T-cell (primary cell): ENCODE measurements at places on chromosomes 4 and X. TPM values are rescaled to one million over a fixed set of nuclear protein-coding genes. Genes with fewer than 3 reads are reported as not detected.

- H3K4me1 ChIP-seq: no peaks in the 10 kb centered on the region
- no peaks in the 10 kb centered on the region for H3K36me3 ChIP-seq
- no peaks in the 10 kb centered on the region for H3K27me3 ChIP-seq
- no peak overlapping the region for H3K4me3 ChIP-seq
Observed at GRCh38 chrX:96433409-96434077, 251.1 kb upstream of the DIAPH2 start.

- no peaks in the 10 kb centered on the region for H3K36me3 ChIP-seq
- H3K4me3 ChIP-seq: no peak overlapping the region
- DNase-seq: no peak
- no peaks in the 10 kb centered on the region for H3K4me1 ChIP-seq
Observed at GRCh38 chr4:3725936-3726870, 40.0 kb upstream of the ADRA2C start.

GRCh38 chrX:53193093-53193492, 31.9 kb downstream of the KDM5C start:
- no peak overlapping the region for H3K27ac ChIP-seq
- peaks cover 24% of the 10 kb centered on the region for H3K36me3 ChIP-seq
- no peak for DNase-seq

GRCh38 chr4:128861856-128862518, 52.5 kb downstream of the JADE1 start:
- peaks cover 9% of the 10 kb centered on the region for H3K4me1 ChIP-seq
- peaks cover 17% of the 10 kb centered on the region for H3K36me3 ChIP-seq
- no peak for DNase-seq
- H3K4me3 ChIP-seq: no peak overlapping the region

DNA sequence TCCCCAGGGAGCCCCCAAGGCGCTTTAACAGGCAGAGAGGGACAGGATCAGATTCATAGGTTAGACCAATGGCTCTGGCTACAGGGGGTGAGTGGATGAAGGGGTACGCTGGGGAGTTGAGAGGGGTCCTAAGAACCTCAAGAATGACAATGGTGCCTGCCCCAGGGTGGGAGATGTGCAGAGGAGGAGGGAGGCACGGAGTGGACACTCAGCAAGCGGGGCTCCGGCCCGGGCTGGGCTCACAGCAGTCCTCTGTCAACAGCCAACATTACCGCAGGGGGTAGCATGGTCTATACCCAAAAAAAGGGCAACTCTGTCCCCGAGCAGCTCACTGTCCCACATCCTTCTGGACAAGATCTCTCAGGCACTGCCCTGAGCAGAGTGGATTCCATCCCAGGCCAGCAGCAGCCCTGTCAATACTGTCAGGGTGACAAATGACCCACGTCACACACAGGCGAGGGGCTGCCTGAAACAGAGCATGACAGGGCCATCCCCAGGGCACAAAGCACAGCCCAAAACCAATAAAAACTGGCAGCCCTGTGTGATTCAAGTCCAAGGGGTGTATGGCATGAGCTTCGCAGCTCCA, 47.7 kb upstream of the PPP2R2C start:
- no peaks in the 10 kb centered on the region for H3K27me3 ChIP-seq
- H3K4me1 ChIP-seq: no peaks in the 10 kb centered on the region
- no peaks in the 10 kb centered on the region for H3K36me3 ChIP-seq
- no peak overlapping the region for H3K27ac ChIP-seq

DNA sequence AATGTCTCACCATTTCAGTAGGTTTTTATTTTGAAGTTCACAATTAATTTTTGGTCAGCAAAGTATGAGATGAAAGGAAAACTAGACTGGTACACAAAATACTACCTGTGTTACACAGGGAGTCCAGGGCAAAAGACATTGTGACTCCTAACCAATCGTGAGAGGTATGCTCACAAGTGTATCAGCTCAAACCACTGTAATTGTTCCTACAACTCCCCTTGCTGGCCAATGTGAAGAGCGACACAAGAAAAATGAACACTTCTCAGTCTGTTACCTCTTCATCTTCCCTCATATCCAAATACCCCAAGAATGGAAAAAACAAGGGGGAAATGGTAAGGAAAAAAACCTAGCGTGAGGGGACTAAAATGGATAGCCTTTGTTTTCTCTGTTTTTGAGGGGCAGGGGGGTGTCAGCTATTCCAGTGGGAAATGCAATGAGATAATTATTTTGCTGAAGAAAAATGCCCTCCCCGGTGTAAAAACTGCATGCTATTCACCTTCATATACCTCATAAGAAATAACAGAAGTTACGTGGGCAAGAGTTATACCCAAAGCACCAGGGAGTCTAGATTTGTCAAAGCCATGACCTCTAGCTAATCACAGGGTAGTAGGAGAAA, 30.6 kb upstream of the NSUN7 start:
- H3K27ac ChIP-seq: no peak overlapping the region
- peaks cover 2% of the 10 kb centered on the region for H3K4me1 ChIP-seq
- H3K27me3 ChIP-seq: no peaks in the 10 kb centered on the region

- peak overlapping the region; percentile 83 for H3K27ac ChIP-seq
- H3K4me1 ChIP-seq: peaks cover 2% of the 10 kb centered on the region
- H3K4me3 ChIP-seq: no peak overlapping the region
- peak; percentile 35 for DNase-seq
- no peaks in the 10 kb centered on the region for H3K36me3 ChIP-seq
- no peaks in the 10 kb centered on the region for H3K27me3 ChIP-seq
Observed at GRCh38 chrX:79133904-79134303, 10.6 kb upstream of the GPR174 start.

DNA sequence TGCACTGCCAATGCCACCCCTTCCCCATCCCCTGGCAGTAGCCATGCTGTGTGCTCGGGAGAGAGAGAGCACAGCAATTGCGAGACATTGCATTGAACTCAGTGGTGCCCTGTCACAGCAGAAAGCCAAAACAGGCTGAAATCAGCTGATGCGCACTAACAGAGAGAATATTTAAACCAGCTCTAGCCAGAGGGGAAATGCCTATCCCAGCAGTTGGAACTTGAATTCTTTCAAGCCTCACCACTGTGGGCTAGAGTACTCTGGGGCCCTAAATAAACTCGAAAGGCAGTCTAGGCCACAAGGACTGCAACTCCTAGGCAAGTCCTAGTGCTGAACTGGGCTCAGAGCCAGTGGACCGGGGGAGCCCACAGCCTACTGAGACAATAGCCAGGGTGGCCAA, 17.7 kb upstream of the RP2 start:
- H3K36me3 ChIP-seq: no peaks in the 10 kb centered on the region
- H3K27me3 ChIP-seq: no peaks in the 10 kb centered on the region
- no peaks in the 10 kb centered on the region for H3K4me1 ChIP-seq
- H3K27ac ChIP-seq: no peak overlapping the region
- no peak for DNase-seq

DNA sequence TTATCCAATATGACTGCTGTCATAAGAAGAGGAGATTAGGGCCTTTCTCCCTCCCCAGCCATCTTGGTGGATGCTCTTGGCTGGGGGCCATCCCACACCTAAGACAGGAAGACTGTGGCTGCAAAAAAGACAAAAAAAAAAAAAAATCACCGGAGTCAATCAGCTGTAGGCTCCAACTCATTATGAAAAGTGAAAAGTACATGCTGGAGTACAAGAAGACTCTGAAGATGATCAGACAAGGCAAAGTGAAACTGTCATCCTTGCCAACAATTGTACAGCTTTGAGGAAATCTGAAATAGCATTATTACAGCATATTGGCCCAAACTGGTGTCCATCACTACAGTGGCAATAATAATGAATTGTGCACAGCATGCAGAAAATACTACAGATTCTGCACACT, 5.2 kb downstream of the EGFL6 start:
- DNase-seq: no peak
- no peaks in the 10 kb centered on the region for H3K4me1 ChIP-seq
- H3K36me3 ChIP-seq: no peaks in the 10 kb centered on the region
- no peak overlapping the region for H3K27ac ChIP-seq
- H3K4me3 ChIP-seq: no peak overlapping the region

- DNase-seq: no peak
- H3K27ac ChIP-seq: no peak overlapping the region
- peaks cover 51% of the 10 kb centered on the region for H3K36me3 ChIP-seq
- no peak overlapping the region for H3K4me3 ChIP-seq
Observed at GRCh38 chrX:111731351-111731750, 50.4 kb downstream of the ALG13 start.

DNA sequence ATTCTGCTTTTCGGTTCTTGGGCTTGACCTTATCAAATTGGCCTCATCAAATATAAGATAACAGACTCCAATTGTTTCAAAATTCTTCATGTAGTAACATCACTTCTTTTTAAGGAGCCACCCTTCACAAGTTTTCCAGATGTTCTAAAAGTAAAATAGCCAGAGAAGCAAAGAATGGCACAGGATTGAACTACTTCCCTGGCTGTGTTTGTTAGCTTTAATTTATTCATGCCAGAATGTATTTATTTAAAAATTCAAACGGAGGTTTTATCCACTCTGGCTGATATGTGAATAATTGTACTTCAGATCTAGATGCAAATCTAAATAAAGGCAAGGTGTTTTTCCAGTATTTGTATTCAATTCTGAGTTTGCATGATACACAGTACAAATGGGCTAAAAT, 581.3 kb upstream of the TENM3 start:
- no peaks in the 10 kb centered on the region for H3K27me3 ChIP-seq
- no peaks in the 10 kb centered on the region for H3K4me1 ChIP-seq
- no peaks in the 10 kb centered on the region for H3K36me3 ChIP-seq

DNA sequence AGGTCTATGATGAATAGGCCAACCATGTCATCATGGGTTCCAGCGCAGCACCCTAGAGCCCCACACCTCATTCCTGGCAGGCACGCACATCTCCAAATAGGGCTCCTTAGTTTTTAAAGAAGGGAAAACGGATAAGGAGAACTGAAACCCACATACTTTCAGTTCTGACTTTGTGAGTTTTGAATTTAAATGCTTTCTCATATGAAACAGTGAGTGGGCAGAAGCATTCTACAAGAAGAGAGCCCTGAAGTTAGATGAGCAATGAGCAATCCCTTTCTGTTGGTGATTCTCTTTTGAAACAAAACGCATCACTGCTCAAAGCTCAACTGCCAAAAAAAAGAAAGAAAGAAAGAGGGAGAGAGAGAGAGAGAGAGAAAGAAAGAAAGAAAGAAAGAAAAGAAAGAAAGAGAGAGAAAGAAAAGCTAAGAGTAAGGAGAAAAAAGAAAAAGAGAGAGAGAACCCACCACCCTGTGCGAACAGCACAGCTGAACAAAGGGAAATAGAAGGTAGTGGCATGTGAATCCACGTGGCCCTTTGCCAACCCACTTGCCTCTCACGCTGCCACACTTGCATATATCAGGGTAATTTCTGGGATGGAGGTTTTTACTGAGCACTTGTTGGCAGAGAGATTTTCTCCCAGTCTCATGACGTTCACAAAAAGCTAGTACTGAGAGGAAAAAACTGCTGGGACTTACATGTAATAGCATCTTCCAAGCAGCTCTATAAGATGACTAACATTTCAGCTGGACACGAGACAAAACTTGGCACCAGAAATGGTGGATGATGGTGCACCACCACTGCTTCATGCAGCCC, 31.0 kb downstream of the TMSB4X start:
- no peaks in the 10 kb centered on the region for H3K36me3 ChIP-seq
- H3K27me3 ChIP-seq: no peaks in the 10 kb centered on the region
- peaks cover 33% of the 10 kb centered on the region for H3K4me1 ChIP-seq
- DNase-seq: peak; percentile 38

DNA sequence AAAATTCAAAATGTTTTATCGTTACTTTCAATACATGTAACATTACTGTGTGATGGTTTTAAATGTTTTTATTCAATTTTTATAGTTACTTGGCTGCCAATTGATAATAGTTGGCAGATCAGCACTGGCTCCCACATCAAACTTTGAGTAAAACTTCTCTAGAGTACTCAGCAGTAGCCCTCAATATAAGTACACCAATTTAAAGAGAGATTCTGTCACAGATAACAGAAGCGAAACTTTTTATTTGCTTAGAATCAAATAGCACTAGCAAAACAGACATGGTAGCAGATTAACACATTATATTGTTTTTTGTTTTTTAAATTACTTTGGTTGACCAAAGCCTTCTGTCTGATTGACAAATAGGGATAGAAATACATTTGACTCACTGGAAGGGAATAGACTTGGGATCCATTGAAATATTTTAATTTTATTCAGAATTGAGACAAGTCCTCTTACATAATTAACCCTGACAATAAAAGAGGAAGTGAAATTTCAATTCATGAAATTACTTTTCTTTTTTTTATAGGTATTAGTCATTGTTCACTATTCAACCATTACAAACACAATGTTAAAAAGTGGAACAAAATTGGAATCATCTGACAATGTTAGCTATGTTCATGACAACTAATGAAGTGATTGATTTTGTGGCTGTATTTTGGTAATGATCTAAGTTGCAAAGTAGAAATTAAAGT, 554.9 kb downstream of the KLHL4 start:
- H3K27me3 ChIP-seq: no peaks in the 10 kb centered on the region
- no peak for DNase-seq
- no peak overlapping the region for H3K27ac ChIP-seq

DNA sequence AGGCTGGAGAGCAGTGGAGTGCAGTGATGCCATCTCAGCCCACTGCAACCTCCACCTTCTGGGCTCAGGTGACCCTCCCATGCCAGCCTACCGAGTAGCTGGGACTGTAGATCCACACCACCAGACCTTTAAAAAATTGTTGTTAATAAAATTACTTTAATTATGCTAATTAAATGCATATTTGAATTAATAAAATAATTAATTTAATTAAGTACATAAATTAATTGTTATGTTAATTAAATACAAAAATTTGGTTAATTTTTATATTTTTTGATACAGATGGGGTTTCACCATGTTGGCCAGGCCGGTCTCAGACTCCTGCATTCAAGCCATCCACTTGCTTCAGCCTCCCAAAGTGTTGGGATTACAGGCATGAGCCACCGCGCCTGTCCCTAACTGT, 12.6 kb upstream of the RAPGEF2 start:
- no peak overlapping the region for H3K27ac ChIP-seq
- peaks cover 3% of the 10 kb centered on the region for H3K27me3 ChIP-seq
- no peaks in the 10 kb centered on the region for H3K36me3 ChIP-seq
- DNase-seq: no peak
- no peak overlapping the region for H3K4me3 ChIP-seq
- no peaks in the 10 kb centered on the region for H3K4me1 ChIP-seq

GRCh38 chrX:126658447-126658846, 105.8 kb upstream of the DCAF12L1 start:
- no peak overlapping the region for H3K4me3 ChIP-seq
- DNase-seq: no peak

GRCh38 chr4:40897557-40898203, 147.9 kb downstream of the NSUN7 start:
- H3K36me3 ChIP-seq: no peaks in the 10 kb centered on the region
- H3K4me1 ChIP-seq: no peaks in the 10 kb centered on the region

- H3K27me3 ChIP-seq: no peaks in the 10 kb centered on the region
- H3K4me1 ChIP-seq: peaks cover 9% of the 10 kb centered on the region
- no peaks in the 10 kb centered on the region for H3K36me3 ChIP-seq
- DNase-seq: no peak
Observed at GRCh38 chrX:20143561-20143960, 1.9 kb upstream of the EIF1AX start.

RAB39B gene
- total RNA-seq: 13.4 TPM

SLITRK2 gene
- total RNA-seq: not detected

SASH3 gene
- 102 TPM for total RNA-seq

ETDB gene
- not detected for total RNA-seq
